Ascending aorta (tissue), 2 donors: ENCODE measurements at places on chromosomes 2 and 18.

- DNase-seq = no peak
Observed at GRCh38 chr18:74898965-74899364, 301.3 kb downstream of the ZNF407 start.

GRCh38 chr2:20599861-20600461, 50.9 kb downstream of the HS1BP3 start:
- DNase-seq = peak; percentile 6

DNA sequence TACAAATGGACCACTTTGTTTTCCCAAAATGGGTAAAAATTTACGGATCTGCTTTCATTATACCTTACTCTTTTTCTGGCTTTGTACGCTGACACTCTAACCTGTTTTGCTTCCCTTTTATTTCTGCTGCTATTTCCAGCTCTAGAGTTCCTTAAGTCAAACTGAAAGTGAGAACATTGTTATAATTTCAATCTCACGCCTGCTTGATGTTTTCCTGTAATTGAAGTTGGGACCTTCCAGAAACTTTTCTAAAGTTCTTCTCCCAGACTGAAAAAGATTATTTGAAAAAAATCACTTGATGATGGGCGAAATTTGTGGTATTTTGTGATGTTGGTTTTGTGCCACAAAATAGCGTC, 1.8 kb downstream of the GLS start:
- no peak for DNase-seq

- no peak for DNase-seq
Observed at GRCh38 chr2:175575346-175576258, 394.1 kb upstream of the ATP5MC3 start.

DNA sequence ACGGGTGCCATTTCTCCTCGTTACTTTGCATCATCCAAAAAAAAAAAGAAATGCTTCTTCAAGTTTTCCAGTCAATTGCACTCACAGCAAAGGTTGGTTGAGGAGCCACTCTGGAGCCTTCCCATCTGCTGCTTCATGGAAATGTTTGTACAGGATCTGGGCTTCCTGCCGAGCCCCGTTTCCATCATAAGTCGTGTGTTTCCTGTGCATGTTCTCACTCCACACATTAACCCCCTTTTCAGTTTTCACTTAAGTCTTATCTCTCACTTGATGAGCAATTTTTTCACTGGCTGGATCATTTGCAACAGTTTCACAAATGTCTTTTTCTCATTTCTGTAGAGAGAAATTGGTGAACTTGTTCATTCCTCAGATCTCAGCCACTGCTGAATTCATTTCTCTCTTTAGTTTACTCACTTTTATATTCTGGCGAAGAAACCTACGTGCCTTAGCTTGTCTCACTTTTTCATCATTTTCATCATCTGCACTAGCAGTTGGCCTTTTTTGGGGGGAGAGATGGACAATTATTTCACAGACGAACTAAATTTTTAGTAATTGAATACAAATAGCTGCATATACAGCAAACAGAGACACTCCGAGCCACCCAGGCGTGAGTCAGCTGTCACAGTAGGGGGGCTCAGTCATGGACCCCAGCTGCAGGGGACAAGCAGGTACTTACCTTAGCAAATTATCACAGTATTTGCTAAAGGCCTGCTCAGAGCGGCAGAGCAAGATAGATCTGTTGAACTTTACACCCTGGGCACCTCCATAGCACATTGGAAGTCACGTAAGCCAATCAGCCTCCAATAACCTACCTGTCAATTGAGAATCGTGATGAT, 750.8 kb upstream of the ID2 start:
- DNase-seq = no peak

DNA sequence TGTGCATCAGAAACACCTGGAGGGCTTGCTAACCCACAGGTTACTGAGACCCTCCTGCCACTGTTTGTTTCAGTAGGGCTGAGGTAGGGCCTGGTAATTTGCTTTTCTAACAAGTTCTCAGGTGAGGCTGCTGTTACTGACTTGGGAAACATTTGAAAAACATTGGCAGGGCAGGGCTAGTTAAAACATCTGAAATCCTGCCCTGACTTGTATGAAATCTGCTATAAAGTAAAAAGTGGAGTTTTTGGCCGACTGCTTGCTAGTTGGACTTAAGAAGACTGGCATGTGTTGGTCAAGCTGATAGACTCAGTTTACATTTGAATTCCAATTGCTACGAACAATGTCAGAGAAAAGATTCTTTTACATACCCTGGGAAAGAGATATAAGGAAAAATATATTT, 111.6 kb upstream of the DLX2 start:
- DNase-seq = no peak

DNA sequence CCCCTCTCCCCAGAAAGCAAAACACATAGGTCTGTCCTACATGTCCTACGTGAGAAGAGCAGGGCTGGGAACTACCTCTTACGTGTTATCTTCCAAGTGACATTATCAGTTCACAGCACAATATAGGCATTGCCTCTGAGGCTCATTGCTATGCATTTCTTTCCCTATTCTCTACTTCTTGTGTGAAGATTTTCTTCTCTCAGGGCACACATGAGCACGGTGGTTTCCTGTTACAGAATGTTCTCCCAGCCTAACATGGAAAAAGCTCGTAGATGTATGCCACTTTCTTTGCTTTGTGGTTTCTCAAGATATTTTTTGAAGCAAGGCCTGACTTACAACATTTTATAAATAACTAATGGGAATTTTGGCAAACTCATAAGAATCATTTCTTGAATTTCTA, 19.4 kb upstream of the DSC3 start:
- no peak for DNase-seq

DNA sequence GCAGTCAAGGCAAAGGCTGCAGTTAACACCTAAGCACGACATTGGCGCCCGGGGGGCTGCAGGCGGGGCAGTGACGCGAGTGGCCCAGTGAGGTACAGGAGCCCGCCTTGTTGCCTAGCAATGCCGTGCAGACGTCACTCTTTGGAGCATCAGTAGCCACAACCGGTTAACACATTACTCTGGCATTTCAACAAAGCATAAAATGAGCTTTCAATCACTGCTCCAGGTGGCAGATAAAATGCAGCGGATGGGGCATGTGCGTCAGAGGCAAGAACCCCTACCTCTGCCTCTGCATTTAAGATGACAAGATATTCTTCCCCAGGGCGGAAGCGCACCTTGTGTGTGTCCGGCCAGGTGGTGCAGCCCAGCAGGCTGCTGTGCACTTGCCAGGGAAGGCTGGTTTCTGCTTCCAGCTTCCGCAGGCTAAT, 139.4 kb downstream of the MTCL1 start:
- no peak for DNase-seq

GRCh38 chr2:207688597-207688996, 22.8 kb upstream of the CCNYL1 start:
- no peak for DNase-seq

GRCh38 chr2:237858294-237859081, 935 bp upstream of the RAMP1 start:
- DNase-seq = no peak

DNA sequence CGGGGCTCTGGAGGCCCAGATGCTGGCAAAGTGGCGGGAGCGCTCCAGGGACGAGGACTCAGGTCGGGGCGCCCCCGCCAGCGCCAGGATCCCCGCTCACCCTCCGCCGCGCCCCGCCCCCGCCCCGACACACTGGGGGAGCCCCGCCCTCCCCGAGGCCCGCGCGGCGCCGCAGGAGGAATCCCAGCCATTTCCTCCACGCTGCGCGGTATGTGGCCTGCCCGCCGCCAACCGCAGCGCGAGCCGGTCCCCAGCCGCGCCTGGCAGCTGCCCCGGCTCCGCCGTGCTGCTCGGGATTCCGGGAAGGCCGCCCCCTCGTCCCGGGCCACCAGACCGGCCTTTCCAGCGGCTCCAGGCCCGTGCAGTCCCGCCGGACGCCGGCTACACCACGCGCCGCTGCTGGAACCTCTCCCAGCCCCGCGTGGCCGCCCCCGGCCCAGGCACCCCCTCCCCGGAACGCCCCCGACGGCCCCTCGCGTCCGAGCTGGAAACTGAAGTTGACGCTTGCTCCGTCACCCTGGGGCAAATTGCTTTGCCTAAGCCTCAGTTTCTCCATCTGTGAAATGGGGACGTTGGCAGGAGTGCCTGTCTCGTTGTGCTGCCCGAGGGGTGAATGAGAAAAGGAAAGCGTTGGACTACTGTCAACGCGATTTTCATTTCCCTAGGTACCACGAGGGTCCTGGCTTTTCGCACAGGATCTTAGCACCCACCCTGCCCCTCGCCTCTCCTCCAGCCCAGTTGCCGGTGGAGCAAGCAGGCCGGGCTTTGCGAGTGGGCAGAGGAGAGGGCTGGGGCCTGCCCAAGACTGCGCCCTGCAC, 53.6 kb downstream of the PKDCC start:
- no peak for DNase-seq

DNA sequence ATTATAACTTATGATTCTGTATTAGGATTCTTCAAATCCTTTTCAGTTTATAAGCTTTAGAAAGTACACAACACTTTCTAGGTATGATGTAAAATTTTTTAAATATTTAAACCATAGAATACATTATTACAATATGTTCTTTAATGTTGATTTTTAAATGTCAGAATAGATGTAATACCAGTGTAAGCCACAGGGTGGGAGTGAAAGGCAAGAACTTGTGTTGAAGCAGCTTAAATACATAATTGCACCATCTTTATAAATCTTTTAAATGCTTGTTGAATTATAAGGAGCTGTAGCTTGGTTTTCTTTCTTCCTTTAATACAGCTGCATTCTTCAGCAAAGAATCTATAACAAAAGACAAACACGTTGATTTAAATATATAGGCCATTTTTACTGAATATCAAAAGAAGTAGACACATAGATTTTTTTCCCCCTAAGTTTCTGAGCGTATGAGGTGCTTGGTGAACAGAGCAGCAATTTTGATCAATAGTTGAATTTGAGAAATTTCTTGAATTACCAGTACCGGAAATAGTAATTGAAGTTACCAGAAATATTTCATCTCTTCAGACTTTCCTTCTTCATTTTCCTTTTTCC, 63.0 kb downstream of the TANK start:
- no peak for DNase-seq

DNA sequence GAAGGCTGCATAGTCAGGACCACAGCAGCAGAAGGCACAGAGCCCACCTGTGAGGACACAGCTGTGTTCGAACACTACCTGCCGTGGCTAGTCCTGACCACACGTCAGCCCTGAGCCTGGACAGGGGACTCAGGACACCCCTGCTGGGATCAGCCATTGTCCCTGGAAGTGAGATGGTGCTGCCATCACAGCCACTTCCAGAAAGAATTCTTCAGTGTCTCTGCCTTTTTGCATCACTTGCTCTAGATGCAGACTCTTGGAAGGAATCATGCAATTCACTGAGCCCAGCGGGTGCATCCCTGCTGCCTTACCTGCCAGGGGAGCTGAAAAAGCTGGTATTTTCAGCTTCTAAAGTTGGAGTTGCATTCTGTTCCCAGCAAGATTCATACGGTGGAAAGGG, 49.3 kb downstream of the LAMA3 start:
- DNase-seq = no peak

DNA sequence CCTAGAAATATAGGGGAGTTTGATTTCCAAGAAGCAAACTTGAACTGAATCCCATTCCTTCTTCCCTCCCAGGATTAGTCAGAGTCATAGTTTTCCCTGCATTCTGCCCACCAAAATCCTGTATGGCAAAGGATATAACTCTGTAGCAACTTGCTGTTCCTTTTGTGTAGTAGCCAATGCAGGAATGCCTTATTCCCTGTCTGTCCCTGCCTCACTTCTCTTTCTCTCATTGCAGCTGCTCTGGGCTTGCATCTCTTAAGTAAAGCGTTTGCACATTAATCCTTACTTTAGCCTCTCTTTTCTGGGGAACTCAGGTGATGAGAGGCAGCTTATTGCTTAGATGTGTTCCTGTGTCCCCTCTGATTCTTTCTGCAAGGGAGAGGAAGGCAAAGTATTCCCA, 333.1 kb upstream of the VWC2L start:
- DNase-seq = no peak

DNA sequence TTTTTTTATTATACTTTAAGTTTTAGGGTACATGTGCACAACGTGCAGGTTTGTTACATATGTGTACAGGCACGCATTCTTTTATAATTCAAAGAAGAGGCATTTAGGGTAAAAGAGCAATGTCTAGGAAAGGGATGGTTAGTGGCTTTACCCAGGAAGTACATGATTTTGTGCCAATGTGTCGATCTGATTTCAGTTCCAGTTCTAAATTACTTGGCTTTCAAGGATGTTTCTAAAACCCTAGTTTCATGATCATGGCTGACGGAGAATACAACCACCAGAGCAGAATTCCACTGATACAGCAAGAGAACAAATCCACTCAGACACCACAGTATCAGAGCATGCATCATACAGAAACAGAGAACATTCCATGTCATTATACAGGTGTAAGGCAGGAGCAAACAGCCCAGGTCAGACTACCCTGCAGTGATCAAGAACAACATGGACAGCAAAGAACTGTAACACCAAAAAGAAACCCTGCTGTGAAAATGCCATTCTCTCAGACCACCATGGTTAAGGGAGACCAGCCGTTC, 116.7 kb upstream of the STK17B start:
- no peak for DNase-seq

- DNase-seq = no peak
Observed at GRCh38 chr18:34548973-34549294, 161.2 kb upstream of the DTNA start.

DNA sequence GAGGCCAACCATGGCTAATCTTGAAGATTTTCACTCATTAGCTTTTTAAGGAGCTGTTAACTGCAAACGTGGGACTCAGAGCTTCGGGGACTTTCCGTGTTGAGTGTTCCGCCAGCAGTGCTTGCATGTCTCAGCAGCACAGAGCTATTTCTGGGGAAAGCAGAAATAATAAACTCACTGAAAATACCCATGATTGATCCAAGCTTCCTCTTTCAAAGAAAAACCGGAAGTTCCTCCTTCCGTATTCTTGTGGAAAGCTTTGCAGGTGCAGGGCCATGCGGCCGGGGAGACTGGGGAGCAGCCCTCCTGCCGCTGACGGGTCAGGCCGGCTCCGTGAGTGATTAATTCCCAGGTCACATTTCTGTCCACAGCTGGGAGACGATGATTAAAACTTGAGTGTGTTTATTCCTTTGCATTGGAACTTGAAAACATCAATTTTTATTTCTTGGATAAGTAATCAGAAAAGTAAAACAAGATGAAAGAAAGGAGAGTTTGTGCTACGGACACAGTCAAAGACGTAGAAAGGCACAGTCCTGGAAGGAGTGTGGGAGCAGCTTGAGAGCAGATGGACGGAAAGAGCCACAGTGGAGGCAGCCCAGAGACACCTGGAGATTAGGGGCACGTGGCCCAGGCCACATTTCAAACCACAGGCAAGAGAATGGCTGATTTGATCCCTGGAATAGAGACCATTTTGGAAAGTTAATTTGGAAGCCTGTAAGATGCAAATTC, 54.2 kb upstream of the CTDP1 start:
- DNase-seq = no peak

DNA sequence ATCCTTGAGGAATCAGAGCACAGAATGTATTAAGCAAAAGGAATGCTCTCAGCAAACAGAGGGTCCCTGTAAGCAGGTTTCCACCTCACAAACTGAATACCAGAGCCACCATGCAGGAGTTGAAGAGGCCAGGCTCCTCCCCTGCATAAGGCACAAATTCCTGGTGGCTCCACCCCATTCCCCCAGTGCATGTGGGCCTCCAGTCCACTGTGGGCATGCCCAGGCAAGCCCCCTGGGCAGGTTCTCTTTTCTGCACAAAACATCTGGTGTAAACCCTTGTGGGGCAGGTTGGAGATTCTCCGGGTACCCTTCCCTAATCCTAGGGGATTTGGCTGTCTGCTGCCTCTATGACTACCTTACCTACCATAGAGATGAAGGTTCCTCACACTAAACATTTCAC, 166.5 kb downstream of the PTPRM start:
- DNase-seq = no peak
